ENCODE measurements at places on chromosomes 3 and 15.

DNA sequence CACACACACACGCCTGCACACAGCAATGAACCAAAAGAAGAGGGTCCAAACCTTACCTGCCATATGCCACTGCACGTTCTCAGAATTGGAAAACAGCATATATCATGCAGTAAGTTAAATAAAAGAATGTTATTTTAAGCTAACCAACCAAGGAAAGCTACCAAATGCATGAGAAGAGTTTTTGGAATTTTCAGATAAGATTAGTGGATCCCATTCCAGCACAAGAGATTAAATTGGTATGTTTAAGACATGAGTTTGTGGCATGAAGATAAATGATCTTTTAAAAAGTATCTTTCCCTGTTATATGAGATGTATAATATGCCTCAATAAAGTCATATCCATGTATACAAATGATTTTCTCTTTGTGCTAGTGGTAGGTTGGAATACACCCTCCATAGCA lies 811.4 kb downstream of the NR2F2 start:
- DNase-seq: no peak

- DNase-seq: peak; percentile 63
Measured at GRCh38 chr15:64809649-64810496, 15.6 kb downstream of the PIF1 start.

GRCh38 chr3:100912571-100912970 lies 80.7 kb downstream of the ABI3BP start:
- no peak for DNase-seq

DNA sequence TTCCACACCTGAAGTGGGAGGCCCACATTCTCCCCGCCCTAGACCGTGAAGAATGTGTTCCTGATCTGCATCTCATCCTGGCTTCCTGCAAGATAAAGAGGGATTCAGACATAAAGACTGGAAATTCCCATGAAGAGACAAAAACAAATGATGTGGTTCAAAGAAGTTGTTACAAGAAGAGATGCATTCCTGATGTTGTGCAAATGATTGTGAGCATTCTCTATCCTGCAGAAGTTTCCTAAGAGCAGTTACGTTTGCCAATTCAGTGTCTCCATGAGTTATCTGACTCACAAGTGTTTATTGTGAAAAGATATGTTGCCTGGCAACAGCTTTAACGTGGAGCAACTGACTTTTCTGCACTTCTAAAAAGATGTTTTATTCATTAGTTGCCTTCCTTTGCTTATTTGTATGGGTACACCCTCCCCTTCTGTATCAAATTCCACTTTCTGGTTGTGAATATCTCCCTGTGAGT lies 107.8 kb downstream of the ZIC4 start:
- peak; percentile 99 for DNase-seq

DNA sequence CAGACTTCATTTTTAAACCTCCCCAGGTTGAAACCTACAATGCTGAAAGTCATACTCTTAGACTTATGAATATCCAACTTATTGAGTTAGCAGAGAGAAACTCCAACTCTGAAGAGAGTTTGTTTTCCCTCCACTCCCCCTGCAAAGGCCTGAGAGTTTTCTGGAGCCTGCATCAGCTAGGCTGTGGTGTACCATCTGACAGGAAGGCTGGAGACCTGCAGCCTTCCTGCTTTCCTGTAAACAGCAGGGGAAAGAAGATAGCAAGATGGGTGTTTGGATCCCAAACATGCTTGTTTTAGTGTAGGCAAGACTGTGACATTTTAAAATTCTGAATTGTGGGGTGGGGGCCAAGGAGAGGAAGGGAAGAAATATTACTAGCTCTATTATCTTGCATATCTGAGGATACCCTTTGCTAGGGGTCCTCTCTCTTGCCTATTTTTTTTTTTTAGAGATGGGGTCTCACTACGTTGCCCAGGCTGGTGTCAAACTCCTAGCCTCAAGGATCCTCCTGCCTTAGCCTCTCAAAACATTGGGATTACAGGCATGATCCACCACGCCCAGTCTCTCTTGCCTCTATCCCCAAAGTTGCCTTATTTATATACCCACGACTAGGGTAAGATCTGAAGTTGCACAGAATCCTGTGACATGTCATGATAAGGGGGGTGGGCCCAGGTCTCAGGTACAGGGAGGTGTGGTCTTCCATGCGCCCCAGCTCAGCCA lies 51.0 kb upstream of the USP3 start:
- DNase-seq: no peak

DNA sequence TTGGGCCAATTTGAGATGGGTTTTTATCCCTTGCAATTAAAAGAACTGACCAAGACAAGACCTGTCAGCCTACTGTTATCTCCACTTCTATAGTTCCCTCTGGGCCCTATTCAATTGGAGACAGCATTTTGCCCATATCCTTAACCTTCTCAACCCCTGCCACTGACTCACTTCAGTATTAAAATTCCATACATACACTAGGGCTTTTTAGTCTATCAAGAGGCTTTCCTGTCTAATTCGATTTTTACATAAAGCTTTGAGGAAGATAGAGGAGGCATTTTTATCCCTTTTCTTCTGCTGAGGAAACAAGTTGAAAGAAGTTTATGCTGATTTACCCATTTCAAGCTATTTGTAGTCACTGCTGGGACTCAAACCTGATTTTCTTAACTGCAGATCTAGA lies 51.1 kb downstream of the GTF2E1 start:
- peak; percentile 49 for DNase-seq

DNA sequence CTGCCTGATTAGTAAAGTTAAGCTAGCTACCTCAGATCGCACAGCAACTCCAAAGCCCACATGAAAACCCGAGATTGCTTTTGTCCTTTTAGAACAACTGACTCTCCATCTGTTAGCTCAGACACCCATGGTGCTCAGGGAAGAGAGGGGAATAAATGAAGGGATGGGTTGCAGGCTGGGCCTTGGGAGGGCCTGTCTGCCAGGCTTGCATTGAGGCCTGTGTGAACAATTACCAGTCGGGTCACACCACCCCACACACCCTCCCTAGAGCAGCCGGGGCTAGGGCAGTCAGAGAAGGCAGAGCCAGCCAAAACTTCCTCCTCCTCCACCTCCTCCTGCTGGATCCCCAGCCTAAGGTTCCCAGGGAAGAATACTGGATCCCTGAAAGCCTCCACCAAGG lies 8.8 kb upstream of the PRKAR2A start:
- DNase-seq: no peak

GRCh38 chr15:67781907-67782690 lies 43.2 kb upstream of the SKOR1 start:
- no peak for DNase-seq

DNA sequence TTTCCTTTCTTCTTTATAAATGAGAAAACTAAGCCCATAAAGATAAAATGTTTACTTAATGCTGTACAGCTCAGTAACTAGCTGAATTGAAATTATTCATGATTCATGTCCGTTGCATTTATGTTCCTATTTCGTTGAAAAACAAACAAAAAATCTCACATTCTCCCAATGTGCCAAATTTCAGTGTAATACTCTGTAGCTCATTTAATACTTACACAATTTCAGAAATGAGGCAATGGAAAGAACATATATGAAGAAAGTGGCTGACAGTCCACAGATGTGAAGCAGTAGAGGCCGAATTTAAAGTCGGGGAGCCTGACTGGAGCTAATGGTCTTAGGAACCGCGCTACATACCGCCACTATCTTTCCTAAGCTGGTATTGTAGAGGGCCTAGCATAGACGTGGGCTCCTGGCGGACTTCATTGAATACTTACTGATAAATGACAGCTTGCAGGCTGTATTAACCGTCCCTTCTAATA lies 651 bp downstream of the PLSCR2 start:
- DNase-seq: peak; percentile 79

Data from iris pigment epithelial cell (primary cell).